ENCODE measurements at places on chromosomes 6 and 20. TPM values are rescaled to one million over a fixed set of nuclear protein-coding genes. Genes with fewer than 3 reads are reported as not detected.

GRCh38 chr6:157216570-157216969 lies 106.7 kb downstream of the TMEM242 start:
- DNase-seq = no peak

GRCh38 chr6:22045261-22045912 lies 251.4 kb downstream of the PRL start:
- DNase-seq = peak; percentile 30

- DNase-seq = peak; percentile 97
Observed at GRCh38 chr20:45174434-45175364, at the start of gene PI3. Gene PI3, plus strand, starts transcription at chr20:45174902. Its CDS starts 21 bp downstream, at chr20:45174923.

DNA sequence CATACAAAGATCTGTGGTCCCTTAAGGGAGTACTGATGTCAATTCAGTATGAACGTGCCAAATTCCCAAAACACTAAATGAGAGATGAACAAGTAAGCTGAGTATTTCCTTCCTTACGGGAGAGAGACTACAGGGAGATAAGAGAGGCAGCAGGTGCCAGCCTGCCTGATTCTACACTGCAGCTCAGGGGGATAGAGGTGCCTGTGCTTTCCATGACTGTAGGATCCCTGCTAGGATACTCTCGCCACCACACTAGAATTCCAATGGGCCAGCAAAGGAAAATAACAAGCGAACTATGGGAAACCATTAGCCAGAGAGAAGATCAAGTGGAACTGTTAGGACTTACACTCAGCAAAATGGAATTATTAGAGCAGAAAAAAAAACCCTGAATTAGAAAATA lies 198.5 kb upstream of the BTBD3 start:
- DNase-seq = no peak

- DNase-seq = no peak
Observed at GRCh38 chr6:157513619-157514485, 132.9 kb downstream of the ZDHHC14 start.

- no peak for DNase-seq
Observed at GRCh38 chr6:136959471-136959891, 37.4 kb downstream of the SLC35D3 start.

- no peak for DNase-seq
Observed at GRCh38 chr6:2624177-2624576, 126.5 kb downstream of the MYLK4 start.

DNA sequence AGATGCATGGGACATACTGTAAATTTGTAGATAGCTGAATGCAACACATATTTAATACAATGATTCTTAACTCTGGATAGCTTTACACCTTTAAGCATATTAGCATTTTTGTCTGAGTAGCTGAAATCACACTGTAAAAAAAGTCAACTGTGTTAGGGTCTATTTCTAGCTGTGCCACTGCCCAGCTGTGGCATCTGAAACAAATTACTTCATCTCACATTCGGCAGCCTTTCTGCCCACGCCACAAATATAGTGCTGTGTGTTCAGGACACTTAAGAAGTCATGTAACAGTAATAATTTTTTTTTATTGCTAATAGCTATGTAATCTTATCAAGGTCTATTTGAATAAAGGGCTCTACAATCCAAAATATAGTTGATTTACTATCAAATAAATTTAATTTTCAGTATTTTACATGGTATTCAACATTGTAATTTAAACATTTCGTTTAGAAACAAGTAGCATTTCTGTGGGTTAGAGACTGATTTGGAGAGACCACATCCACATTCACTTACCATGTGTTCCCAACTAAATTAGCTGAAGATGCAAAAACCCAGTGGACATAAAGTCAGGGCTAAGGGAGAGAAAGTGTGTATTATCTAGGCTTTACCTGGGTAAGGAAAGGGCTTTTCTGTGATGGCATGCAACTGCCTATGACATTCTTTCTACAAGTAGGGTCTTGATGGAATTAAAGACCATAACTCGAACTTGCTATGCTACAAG lies 276.7 kb downstream of the PLCB1 start:
- no peak for DNase-seq

- no peak for DNase-seq
Observed at GRCh38 chr6:170186941-170187668, 103.8 kb downstream of the DLL1 start.

DNA sequence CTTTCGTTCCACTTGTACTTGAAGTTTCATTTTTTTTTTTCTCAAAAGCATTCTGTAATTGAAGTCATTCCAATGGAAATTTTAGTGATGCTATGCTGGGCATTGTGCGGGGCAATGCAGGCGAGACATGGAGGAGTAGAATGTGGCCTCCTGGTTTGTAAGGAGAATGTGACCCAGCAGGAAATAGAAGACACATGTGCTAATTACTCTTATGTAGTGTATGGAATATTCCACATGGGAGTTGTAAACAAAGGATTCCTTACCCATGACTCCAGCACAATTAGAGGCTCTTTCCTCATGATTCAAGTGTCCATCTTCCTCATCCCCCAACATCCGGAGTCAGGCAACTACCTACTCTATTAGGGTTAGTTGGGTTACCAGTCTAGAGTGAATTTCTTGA lies 14.9 kb upstream of the RFPL4B start:
- no peak for DNase-seq

DNA sequence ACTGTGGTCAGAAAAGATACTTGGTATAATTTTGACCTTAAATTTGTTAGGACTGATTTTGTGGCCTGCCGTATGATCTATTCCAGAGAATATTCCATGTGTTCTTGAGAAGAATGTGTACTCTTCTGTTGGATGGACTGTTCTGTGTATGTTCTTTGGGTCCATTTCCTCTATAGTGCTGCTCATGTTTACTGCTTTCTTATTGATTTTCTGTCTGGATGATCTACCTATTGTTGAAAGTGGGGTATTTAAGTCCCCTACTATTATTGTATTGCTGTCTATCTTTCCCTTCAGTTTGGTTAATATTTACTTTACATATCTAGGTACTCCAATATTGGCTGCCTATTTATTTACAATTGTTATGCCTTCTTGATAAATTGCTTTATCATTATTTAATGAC lies 298.4 kb downstream of the BCKDHB start:
- DNase-seq = no peak

DNA sequence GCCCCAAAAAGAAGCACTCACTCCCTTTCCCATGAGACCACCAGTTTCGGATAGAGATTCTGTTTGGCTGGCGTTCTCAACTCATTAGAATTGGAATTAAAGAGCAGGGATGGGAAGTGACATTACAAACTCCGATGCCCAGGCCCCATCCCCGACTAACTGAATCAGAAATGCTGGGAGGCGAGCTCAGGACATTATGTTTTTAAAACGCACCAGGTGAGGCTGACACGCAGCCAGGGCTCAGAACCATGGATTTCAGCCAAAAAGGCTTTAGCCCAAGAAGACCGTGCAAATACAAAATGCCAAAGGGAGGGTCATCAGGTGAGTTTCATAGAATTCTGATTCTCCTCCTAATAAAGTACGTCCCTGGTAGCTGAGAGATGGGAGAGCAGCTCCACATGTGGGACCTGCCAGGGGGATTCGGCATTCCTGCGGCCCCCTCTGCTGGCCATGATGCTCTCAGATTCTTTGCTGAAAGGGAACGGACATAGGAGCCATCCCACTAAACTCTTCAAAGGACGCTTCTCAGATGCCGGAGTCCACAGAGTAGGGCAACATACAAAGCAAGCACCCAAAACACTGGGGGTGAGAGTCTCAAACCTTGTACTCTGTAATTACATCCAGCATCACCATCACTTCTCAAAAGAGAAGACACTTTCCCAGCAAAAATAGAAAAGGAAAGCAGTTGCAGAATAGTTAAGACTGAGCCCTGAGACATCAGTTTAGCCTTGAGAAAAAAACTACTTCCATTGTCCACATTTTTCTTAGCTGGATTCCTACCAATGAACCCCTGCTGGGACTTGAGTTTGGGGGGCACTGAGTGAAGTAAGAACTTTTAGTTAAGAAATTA lies 205.2 kb downstream of the BMP7 start:
- no peak for DNase-seq

- peak; percentile 17 for DNase-seq
Observed at GRCh38 chr6:111485342-111485741, 2.3 kb upstream of the REV3L start.

- DNase-seq = no peak
Observed at GRCh38 chr20:22920898-22921297, 114.2 kb upstream of the SSTR4 start.

DNA sequence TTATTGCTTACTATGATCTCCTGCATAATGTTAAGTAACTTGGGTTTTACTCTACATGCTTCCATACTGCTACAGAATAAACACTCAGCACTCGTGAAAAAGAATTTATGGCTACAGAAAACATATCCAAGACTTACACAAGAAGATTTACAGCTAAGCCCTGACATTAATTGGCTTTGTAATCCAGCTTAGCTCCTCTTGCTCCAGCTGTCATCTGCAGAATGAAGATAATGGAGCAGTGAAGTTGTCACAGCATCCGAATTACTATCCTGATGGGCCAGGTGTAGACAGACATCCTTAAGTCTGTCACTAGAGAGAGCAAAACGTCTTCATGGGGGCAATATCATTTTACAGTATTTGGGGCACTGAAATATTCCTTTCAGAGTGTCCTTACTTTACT lies 155.3 kb downstream of the PRKN start:
- DNase-seq = no peak

Gene SLA2
- total RNA-seq = not detected

Gene ADTRP
- 7.1 TPM for total RNA-seq

Gene MAP7
- total RNA-seq = 21.5 TPM

Gene ZBTB12
- total RNA-seq = 0.69 TPM

Gene FOXC1
- 17.9 TPM for total RNA-seq

Measured in renal cortical epithelial cell (primary cell).